ENCODE measurements at places on chromosomes 2 and 18.

DNA sequence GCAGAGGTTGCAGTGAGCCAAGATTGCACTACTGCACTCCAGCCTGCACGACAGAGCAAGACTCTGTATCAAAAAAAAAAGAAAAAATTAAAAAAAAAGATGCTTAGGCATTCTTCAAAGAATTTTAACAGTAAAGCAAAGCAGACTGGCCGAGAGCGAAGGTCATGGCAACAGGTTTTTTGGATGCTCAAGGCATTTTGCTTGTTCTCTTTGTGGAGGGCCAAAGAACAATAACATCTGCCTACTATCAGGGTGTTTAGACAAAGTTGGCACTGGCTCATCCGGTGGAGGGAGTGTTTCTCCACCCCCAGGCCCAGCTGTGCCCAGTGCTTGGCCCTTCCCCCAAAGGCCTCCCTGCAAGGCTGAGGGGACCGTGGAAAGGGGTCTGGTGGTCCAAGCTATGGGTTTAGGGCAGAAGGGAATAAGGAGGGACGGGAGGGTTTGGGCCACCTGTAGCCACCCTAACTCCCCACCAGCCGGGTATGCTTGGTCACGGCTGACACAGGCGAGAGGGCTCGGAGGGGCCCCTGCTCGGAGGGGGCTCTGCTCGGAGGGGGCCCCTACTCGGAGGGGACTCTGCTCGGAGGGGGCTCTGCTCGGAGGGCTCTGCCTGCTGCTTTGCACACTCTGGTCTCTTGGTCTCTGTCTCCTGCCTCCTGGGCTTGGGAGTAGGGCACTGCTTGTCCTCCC lies 26.7 kb upstream of the ALLC start:
- no peak for DNase-seq

DNA sequence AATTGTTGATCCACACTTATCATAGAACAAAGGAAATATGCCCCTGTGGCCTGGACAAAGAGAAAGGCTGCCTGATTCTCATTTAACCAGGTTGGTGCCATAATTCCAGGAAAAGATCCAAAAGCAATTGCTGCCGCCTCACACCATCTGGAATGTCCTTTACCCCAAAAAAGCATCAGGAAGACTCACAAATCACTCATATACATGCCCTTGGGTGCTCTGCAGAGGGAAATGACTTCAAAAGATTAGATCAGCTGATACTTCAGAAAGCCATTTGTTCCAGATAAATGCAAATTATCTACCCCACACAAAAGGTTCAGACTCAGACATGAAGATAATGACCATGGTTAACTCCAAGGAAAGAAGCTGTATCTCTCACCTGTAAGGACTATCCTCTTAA lies 285.8 kb downstream of the C1D start:
- DNase-seq = no peak

DNA sequence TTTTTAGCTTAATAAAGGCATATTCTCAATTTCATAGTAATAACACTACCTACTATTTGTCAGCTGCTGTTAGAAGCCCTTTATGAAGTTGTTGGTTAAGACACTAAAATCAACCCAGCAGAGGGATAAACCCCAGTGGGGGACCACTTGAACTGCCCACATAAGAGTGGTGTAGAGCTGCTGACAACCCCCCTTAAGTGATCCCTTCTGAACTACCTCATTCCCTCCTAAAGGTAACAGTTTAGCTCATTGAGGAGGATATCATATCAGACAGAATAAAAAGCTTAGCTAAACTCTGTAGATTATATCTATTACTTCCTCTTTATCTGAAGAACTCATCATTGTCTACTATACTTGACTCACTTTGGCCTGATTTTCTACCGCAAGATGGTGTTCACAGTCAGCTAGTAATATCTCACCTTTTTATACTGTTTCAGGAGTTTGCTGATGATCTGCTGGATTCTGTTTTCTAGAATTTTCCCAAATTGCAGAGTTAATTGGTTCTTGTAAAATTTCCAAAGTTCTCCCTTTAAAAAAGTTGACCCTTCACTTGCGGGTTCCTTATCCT lies 16.2 kb downstream of the GALM start:
- DNase-seq = no peak

GRCh38 chr2:127048618-127048935 lies 58.4 kb downstream of the BIN1 start:
- DNase-seq = no peak

GRCh38 chr2:237590272-237591140 lies at the start of gene RAB17:
Gene RAB17 (minus strand): TSS chr2:237590734. CDS start chr2:237586154, 4,580 bp downstream.
- DNase-seq = no peak

DNA sequence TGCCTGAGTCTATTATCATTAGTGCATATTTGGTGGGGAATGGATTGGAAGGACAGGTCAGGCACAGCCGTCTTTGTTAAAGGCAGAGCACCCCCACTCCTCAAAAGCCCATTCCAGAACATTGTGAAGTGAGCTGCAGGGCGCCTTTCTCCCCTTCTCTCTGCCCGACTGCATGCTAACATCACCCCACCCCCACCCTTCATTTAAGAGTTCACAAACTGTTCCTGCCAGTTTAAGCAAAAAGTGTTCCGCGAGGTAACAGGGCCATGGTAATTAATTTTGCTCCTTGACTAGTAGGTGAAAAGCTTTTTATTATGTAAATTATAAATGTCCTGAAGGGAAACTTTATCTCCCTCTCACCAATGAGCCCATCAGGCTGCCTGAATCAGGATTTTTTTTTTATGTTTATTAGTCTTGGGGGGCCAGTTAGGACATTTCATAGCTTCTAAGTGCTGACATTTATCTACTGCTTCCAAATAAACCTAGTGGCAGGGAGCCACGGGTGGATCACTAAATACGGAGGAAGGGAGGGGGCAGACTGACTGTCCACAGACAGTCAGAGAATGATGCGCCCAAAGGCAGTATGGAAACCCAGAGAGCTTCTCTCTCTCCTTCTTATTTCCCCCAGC lies 99.4 kb downstream of the FTCDNL1 start:
- DNase-seq = no peak

DNA sequence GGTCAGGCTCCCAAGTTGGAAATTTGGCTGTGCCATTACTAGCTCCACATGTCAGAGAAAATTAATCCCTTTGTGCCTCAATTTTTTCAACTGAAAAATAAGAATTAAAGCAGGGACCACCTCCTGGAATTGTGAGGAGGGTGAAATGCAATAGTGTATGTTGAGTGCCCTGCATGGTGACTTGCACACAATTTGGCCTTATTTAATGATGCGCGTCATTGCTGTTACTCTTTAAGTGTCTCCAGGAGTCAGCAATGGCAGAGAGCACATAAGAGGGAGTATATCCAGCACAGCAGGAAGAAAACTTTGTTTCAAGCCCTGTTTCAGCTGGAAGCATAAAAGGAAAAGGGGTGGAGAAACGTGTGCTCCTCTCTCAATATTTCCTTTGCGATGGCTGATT lies 215.8 kb downstream of the ALK start:
- no peak for DNase-seq

DNA sequence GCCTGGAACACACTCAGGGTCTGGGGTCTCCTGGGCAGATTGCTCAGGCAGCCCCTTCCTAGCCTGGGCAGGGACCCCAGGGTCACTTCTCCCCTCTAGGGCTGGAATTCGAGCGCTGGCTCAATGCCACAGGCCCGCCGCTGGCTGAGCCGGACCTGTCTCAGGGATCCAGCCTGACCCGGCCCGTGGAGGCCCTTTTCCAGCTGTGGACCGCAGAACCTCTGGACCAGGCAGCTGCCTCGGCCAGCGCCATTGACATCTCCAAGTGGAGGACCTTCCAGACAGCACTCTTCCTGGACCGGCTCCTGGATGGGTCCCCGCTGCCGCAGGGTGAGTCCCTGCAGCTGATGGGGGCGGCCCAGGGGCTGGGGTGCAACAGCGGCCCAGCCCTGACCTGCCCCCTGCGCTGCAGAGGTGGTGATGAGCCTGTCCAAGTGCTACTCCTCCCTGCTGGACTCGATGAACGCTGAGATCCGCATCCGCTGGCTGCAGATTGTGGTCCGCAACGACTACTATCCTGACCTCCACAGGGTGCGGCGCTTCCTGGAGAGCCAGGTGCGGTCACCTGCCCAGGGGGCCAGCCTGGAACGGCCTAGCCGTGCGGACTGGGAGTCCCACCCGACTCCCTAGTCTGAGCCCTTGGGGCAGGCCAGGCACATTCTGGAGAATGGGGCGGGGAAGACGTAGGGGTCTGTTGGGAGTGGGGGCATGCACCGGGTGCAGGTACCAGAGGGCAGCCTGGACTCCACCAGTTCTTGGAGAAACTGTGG lies 8.3 kb downstream of the RNPEPL1 start:
- no peak for DNase-seq

DNA sequence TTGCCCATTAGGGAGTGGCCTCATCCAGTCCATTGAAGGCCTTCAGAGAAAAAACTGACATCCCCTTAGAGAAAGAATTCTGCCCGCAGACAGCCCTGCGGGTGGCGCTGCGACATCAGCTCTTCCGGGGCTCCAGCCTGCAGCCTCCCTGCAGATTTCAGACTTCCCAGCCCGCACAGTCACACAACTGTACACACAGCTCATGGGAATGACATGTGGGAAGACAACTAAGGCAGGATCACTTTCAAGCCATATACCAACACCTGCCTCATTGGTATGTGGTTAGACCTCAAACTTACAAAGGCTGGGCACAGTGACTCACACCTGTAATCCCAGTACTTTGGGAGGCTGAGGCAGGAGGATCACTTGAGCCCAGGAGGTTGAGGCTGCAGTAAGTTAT lies 24.8 kb upstream of the TUBB6 start:
- DNase-seq = no peak

DNA sequence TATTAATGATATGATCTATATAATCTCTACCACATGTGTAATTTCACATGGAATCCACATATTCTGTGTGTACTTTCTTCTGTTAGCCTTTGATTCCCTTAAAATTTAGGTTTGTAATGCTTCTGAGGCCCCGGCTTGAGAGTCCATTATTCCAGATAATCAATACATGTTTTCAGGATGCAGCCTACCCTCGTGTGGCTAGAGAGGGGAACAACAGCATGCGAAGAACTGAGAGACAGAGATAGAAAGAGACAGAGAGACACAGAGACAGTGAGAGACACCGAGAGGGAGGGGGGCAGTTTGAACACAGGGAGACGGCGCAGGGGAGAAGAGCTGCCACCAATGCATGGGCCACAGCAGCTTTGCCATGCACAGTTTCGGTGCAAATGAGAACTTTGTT lies 185.4 kb downstream of the SNTG2 start:
- no peak for DNase-seq

GRCh38 chr2:232022718-232023117 lies 61.2 kb downstream of the DIS3L2 start:
- no peak for DNase-seq

GRCh38 chr2:134231301-134231964 lies 22.4 kb upstream of the MGAT5 start:
- DNase-seq = no peak

- DNase-seq = no peak
Measured at GRCh38 chr2:180706694-180707093, 273.7 kb upstream of the UBE2E3 start.

- DNase-seq = no peak
Measured at GRCh38 chr2:138201286-138201685, 237.0 kb downstream of the HNMT start.

GRCh38 chr2:134491771-134492441 lies 226.9 kb downstream of the TMEM163 start:
- DNase-seq = no peak

DNA sequence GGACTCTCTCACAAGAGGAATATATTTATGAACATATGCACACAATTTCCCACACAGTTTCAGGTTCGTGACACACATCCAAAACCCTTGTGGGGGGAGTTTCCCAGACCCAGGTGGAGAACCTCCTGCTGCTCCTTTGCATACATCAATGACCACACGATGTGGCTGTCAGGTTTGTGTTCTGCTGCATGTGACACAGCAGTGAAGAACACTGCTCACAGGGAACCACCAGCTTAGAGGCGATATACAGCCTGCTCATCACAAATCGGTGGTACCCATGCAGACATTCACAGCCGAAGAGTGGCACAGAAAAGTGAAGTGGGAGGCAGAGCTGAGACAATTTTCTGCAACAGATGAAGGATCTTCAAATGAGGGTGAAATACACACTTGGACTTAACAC lies 175.6 kb upstream of the ZFP36L2 start:
- no peak for DNase-seq

- peak; percentile 34 for DNase-seq
Measured at GRCh38 chr2:57855212-57855611, 191.4 kb upstream of the VRK2 start.

GRCh38 chr2:170206805-170207407 lies 29.0 kb downstream of the MYO3B start:
- no peak for DNase-seq

DNA sequence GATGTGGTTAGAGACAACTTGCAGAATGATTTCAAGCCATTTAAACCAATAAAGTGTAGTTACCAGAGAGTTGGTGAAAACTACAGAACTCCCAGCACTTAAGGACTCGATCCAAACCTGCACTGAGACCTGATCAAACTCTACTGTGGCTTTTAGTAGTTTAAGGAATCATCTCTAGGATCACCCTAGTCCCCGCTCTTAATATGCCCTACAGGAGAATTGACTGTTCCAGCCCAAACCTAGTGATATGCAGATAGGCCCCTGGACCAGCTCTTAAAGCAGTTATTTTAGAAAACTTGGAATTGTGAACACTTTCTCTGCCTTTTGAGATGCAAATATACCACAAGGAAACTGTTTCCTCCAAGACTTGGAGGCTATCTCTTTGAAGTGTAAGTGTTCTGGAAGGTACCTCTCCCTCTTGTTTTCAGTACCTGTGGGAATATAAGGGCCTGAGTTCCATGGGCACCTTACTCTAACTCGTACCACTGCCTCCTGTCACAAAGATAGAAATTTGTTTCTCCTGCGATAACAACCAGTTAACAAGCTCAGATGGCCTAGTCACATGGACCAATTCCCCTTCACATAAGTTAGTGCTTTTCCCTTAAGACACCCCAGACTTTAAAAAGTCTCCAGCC lies 1367.2 kb upstream of the SLC39A10 start:
- DNase-seq = no peak

GRCh38 chr2:49928551-49928950 lies 774.2 kb upstream of the FSHR start:
- DNase-seq = no peak

- DNase-seq = no peak
Measured at GRCh38 chr18:68445136-68445535, 269.8 kb downstream of the TMX3 start.

DNA sequence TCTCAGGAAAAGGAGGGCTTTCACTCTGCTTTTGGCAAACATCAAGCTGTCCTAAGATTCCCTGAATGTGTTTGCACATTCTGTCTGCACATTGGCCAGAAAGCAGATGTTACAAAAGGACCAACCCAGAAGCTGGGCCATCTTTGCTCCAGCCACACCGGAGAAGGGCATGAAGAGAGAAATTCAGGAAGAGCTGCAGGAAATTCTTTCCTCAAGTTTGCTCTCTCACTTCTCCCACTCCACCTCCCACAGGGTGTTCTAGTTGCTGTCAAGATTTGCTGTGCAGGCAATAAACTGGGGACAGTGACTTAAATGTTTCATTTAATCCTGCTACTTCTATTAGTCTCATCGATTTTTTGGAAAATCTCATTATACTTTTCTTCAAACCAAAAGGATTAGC lies 137.7 kb upstream of the UNC80 start:
- no peak for DNase-seq

- no peak for DNase-seq
Measured at GRCh38 chr18:47175283-47175897, 774 bp downstream of the IER3IP1 start.
